NCI-H2081 (cell line): ENCODE measurements at places on chromosomes 11 and 22.

DNA sequence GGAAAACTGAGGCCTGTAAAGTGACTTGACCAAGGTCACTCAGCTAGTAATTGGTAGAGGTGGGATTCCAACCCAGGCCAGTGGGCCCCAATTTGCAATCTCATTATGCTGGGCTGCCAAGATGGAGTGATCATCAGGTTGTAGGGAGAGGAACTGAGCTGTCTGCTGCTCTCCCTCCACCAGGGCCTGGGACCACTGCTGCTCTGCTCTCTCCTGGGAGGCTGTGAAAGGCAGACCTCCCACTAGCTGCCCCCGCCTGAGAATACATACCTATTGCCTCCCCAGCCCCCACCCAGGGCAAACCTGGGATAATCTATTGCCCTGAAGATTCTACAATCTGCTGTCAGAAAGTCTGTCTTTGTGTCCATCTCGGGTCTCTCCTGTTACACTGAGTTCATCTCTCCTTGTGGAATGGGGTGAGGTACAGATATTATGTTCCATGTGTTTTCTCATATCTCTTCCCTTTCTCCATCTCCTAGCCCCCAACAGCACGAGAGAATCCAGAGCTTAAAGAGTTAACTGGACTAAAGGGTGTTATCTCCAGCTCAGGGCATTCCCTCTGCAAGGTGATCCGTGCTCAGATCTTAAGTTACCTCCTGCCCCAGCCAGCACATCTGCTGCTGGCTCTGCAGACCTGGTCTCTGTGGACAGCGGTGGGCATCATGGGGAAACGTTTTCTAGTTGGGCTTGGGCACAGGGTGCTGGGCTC, 5.6 kb downstream of the NECTIN1 start:
- DNase-seq: no peak

DNA sequence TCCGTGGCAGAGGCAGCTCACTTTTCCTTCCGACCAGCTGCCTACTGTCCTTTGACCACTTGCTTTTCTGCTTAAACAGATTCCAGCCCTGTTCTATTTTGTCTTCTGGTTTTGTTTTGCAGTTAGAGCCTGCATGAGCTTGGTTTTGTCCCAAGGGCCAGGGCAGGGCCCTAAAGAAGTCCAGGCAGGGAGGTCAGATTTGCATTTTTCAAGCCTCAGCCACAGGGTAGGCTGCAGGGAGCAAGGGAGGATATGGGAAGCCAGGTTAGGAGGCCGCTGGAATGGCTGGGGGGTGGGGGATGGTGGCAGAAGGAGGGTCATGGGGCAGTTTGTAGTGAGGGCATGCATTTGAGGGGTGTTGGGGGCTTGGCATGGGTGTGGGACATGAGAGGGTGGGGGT, 23.1 kb downstream of the FADD start:
- no peak for DNase-seq

- DNase-seq: no peak
Measured at GRCh38 chr22:39080052-39080762, 3.1 kb downstream of the APOBEC3G start.

GRCh38 chr11:84289381-84289906, 1003.3 kb upstream of the CCDC90B start:
- DNase-seq: no peak

DNA sequence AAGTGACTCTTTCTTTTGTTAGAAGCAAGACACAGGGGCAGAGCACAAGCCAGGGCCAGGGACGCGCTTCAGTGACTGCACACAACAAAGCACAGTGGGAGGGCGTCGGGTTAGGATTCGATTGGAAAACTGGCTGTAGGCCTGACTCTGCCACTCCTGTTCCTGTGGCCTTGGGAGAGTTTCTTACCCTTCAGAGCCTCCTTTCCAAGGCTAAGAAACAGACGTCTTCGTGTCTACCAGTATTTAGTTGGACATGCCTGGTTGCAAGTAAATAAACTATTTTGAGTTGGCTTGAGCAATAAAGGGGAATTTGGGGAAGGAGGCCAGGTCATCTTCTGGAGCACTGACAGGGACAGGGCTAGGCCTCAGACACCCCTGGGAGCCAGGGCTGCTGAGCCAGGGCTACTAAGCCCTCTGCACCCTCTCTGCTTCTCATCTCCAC, 549.1 kb downstream of the INSC start:
- no peak for DNase-seq

GRCh38 chr11:68832476-68833181, 9.1 kb downstream of the CPT1A start:
- DNase-seq: no peak

- no peak for DNase-seq
Measured at GRCh38 chr11:36471577-36471976, 38.5 kb downstream of the TRAF6 start.

DNA sequence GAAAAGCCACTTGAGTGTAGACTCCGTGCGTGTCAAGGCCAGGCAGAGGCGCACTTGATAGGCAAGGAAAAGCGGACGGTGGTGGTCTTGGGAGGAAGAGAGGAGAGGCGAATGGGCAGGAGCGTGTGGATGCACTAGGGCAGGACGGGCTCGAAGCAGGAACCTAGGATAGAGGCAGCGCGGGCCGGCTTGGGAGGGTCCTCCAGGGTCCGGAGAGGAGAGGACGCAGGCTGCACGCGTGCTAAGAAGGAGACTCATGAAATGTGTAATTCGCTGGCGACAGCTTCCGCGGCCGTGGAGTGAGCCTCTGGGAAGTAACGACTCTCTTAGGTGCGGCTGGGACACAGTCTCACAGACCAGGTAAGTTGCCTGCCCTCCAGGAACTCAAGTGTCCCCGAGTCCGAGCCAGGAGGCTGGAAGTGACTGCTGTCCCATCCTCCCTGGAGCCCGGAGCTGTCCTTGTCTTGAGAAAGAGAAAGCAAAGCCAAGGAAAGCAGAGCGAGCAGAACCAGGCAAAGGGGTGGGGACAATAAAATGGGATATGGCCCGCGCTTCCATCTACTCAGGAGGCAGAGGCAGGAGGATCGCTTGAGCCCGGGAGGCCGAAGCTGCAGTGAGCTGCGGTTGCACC, 874 bp upstream of the IL17RA start:
- DNase-seq: no peak

DNA sequence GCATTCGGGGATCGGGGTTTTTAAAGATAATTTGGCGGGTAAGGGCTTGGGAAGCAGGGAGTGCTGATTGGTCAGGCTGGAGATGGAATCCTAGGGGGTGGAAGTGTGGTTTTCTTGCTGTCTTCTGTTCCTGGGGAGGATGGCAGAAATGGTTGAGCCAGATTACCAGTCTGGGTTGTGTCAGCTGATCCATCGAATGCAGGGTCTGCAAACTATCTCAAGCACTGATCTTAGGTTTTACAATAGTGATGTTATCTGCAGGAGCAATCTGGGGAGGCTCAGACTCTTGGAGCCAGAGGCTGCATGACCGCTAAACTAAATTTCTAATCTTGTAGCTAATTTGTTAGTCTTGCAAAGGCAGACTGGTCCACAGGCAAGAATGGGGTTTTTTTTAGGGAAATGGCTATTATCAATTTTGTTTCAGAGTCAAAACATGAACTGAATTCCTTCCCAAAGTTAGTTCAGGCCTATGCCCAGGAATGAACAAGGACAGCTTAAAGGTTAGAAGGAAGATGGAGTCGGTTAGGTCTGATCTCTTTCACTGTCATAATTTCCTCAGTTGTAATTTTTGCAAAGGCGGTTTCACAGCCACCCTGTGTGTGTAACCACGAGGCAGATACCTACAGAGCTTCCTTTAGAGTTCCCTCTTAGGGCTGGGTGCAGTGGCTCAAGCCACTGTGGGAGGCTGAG, 10.2 kb downstream of the SCGB1A1 start:
- no peak for DNase-seq

GRCh38 chr11:64237484-64237951, 3.1 kb downstream of the VEGFB start:
- peak; percentile 92 for DNase-seq

DNA sequence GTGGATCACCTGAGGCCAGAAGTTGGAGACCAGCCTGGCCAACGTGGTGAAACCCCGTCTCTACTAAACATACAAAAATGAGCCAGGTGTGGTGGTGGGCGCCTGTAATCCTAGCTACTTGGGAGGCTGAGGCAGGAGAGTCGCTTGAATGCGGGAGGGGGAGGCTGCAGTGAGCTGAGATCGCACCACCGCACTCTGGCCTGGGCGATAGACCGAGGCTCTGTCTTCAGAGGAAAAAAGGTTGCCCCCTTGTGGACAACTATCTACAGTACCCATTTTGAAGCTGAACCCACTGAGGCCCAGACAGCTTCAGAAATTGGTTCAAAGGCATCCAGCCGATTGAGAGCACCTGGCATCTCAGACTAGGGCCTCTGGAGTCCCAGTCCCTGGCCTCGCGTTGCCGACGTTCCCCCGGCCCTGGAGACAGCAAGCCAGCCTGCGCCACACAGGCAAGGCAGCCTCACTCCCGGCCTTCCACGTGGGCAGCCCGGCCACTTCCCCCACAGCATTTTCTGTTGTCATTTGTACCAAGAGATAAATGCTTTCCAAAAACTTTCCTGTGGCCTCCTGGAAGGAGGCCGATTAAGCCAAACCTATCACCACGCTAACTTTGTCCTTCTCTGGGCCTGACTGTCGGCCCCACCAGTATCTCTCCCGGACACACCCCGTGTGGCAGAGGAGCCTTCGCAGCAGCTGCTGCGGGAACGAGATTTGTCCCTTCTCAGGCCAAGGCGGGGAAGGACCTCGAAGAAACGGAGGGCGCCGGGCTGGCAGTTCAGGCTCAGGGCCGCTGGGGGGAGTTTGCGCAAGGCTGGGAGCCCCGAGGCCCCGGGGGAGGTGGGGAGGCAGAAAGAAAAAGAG, 82.8 kb downstream of the FLI1 start:
- no peak for DNase-seq
